ENCODE measurements at places on chromosomes 5 and 9.

GRCh38 chr9:112110094-112110776, 64.9 kb downstream of the SUSD1 start:
- no peak for DNase-seq

DNA sequence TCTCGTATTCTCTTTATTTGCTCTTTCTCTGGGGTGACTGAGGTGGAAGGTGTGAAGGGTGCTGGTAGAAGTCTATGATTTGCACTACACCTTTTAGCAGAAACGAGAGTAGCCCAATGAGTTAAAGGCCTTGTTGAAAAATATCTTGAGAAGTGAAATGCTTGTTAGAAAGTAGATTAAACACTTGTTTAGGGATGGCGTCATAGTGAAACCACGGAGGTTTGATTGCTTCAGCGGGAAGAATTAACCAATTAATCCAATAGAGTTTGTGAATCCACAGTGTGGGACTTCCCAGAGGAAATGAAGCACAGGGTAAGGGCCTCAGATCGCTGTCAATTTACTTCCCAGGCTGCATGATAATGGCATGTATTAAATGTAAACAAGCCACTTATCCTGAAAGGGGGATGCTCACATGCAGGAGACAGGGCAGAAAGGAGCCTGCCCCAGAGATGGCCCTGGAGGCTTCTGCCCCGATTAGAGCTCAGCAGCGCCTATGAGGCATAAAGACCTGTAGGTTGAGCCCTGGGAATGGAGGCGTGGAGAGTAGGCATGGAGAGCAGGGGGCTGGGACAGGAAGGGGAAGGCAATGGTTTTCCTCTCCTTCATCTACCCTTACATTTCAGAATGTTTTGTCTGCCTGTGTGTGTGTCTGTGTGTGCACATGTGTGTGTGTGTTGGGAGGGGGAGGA, 1.5 kb downstream of the FAM170A start:
- DNase-seq = no peak

GRCh38 chr5:53873235-53873634, 312.8 kb downstream of the NDUFS4 start:
- DNase-seq = no peak

DNA sequence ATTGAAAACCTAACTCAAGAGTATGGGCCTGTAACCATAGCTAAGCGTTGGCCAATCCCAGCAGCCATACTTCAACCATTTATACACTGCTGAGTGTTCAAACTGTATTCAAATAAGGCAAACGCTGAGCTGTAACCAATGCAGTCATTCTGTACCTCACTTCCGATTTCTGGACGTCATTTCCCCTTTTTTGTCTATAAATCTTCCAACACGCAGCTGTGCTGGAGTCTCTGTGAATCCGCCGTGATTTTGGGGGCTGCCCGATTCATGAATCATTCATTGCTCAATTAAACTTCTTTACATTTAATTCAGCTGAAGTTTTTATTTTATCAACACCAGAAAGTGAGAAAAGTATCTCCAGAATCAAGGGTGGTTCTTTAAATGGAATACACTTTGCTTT, 31.7 kb downstream of the MTX3 start:
- no peak for DNase-seq

DNA sequence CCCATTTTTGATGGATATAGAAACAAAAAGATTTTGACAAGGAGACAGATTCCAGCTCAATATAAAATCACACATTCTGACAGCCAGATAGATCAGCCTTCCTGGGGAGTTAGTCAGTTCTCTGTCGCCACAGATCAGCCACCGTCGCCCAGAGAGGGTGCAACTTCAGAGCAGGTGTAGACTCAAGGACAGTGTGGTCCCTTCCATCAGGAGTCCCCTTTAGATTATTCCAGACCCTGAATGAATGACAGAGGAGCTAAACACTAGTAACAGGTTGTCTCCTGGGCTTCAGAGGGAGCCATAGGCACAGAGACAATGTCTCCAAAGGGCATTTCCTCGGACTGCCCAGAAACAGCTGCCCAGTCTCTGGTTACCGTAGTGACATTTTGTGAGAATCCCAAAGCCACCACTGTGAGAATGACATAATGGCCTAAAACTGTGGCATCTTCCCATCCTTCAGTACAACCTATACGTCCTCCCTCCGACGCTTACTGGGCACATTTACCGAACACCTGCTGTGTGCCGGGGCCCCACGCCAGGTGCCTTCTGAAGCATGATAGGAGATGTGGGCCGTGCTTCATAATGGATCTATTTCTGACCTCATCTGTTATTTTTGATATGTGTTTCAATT, 47.4 kb upstream of the SLC2A8 start:
- DNase-seq = no peak

- DNase-seq = no peak
Measured at GRCh38 chr5:59605915-59606314, 287.6 kb downstream of the PDE4D start.

DNA sequence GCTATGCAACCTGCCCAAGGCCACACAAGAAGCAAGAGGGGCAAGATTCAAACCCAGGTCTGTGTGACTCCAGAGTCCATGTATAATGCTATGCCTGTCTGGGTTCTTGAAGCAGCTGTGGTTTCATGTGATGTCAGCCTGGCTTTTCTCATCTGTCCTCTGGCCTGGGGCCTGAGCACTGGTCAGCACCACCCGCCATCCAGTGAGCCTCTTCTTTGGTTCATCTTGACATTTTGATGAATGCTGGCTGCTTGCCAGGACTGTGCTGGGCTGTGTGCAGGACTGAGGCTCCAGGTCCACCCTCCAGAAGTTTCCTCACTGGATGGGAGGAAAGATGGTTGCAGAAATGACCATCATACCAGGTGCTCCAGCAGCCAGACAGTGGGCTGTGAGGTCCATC, 61.5 kb downstream of the TSTD2 start:
- DNase-seq = no peak

- DNase-seq = peak; percentile 62
Measured at GRCh38 chr5:151085517-151086041, 4.7 kb upstream of the TNIP1 start.

DNA sequence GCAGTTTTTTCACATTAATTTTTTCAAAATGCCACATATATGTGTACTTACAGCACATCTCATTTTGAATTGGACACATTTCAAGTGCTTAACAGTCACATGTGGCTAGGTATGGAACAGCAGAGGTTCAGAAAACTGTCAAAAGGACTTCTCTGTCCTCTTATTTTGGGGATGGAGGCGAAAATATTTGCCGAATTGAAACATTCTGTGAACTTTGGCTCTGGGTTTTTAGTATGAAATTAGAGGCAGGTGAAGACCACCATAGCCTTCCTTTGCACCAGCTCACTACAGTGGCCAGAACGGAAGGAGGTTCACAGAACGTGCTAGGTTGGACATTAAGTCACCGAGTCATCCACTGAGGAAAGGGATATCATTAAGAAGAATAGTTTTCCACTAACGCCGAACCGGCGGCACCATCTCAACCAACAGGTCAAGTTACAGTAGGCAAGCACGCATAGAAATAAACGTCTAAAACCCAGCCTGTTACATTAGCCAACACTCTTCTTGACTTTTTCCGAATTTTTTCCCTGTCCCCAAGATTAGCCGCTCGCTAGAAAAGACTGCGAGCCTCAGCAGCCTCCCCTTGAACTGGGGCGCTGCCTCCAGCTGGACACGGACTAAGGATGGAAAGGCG, 1.8 kb upstream of the TLE4 start:
- no peak for DNase-seq

GRCh38 chr5:102649731-102650130, 105.4 kb upstream of the PAM start:
- DNase-seq = no peak

DNA sequence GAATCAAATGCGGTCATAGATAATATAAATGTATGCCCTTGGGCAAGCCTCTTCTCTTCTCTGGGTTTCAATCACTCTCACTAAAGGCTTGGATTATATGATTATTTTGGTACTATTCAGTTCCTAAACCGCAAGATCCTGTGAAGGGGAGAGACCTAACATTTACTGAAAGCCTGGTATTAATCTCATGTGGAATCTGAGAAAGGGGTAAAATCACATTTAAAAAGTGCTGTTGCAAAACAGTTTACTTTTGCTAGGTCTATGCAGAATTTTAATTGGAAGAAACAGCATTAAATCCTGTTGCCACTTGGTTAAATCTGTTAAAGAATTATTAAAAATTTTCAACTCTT, 50.7 kb downstream of the SLC44A1 start:
- DNase-seq = no peak

- DNase-seq = no peak
Measured at GRCh38 chr5:10301842-10302610, 5.7 kb downstream of the CMBL start.

- DNase-seq = no peak
Measured at GRCh38 chr5:18069790-18070189, 435.5 kb downstream of the TAF11L14 start.

DNA sequence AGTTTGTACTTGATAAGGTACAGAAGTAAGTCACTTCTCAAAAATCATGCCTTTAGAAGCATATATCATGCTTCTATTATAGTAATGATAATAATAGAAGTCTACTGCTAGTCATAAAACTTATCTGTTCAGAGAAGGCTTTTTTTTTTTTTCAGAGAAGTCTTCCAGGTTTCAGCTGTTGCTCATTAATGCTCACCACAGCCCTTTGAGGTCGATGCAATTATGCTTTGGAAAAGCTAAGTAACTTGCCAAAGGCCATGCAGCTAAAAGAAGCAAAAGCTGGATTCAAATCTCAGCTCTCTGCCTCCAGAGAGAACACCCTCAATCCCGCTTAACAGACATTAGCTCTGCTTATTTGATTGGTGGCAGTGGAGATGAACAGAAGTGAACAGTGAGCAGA, 150.8 kb downstream of the DOCK8 start:
- DNase-seq = no peak

GRCh38 chr9:91138760-91139159, 223.0 kb downstream of the AUH start:
- no peak for DNase-seq
